ENCODE measurements at places on chromosomes 2 and 18.
A peak's percentile ranks its signal among the peaks of the same experiment; 100 is the strongest.

GRCh38 chr2:27720004-27720551 lies 51.4 kb upstream of the MRPL33 start:
- peak; percentile 59 for DNase-seq

GRCh38 chr18:65439188-65439587 lies 311.6 kb upstream of the CDH7 start:
- no peak for DNase-seq

GRCh38 chr2:135637456-135638087 lies 104.1 kb upstream of the UBXN4 start:
- DNase-seq, result no peak

DNA sequence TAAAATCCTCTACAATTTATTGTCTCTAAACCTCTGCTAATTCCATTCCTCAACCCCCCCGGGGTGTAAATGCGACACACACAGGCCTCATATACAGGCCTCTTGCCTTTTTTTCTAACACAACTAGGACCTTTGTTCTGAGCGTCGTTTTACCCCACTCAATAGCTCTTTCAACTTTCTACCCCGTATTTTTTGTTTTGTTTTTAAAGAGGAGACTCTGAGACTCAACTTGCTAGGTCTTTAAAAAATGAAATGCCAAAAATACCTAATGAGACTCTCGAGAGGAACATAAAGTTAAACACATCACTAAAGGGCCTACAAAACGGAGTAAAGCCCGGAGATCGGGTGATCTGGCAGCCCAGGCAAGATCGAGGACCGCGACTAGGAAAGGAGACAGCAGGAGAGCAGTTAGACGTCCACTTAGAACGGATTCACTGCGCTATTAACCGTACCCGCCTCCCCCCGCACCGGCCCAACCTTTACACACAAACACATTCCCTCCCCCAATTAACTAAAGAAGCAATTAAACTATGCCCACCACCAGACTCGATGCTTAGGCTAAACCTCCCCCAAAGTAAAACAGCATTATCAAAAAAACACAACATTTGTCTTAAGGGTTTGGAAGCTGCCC lies 1.7 kb downstream of the TRIP12 start:
- DNase-seq, result peak; percentile 46

- no peak for DNase-seq
Measured at GRCh38 chr2:184452907-184453306, 145.4 kb upstream of the ZNF804A start.

DNA sequence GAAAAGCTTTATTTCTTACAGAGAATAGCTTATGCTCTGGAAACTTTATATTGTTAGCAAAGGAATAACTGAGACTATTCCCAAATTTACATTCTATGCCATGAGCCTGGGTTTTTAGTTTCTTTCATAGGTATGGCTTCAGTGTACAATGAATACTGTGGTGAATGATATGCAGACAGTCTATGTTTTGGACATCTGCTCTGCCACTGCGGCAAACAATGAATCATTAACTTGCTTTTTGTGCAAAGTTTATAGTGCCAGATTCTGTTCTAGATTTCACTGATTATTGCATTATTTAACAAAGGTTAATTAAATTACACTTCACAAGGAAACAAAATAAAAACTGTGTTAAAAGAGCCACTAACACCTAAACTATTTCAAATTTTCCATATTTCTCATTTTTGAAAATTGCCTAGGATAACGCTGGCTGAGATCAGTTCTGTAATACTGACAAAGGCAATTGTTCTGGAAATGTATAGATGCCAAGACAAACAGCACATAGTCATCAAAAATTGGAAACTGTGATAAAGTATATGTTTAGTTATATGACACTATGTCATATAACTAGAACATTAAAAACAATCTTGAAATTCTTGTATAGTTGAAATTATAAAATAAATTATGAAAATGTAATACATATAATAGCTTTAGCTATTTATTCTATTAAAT lies 74.7 kb downstream of the ITSN2 start:
- no peak for DNase-seq

GRCh38 chr2:71605781-71606241 lies 152.4 kb downstream of the DYSF start:
- DNase-seq, result no peak

GRCh38 chr18:53991202-53991601 lies 233.3 kb downstream of the MBD2 start:
- no peak for DNase-seq

DNA sequence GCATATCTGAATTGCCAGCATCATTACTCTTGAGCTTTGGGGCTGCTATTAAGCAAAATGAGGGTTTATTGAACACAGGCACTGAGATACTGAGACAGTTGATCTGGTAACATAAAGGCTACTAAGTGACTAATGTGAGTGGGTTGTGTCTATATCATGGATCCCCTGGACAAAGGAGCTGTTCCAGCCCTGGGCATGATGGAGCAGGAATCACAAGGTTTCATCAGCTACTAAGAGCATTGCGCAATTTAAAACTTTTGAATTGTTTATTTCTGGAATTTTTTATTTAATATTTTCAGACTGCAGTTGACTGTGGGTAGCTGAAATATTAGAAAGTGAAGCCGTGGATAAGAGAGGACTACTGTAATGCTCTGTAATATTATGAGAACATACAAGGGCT lies 73.5 kb downstream of the MGAT5 start:
- DNase-seq, result no peak

Measured in CD4-positive, alpha-beta memory T cell (primary cell).